ENCODE measurements at places on chromosomes 1 and 21.
A peak's percentile ranks its signal among the peaks of the same experiment; 100 is the strongest.

DNA sequence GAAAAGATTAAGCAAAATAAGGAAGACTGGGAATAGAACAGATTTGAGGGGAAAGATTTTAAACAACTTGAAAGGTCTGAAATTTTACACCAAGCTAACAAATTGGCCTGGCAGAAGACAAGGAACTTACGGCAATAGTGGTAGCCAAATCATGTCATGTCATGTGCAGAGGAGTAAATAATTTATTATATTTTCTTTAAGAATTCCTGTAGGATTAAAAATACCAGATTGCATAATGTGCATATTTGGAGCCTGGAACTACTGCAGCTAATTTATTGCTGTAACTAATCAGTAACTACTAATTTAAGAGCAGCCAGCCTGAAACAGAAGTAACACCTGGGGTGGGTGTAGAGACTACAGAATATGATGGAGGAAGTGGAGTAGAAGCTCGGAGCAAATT lies 334.3 kb downstream of the TGFB2 start:
- no peak for DNase-seq

DNA sequence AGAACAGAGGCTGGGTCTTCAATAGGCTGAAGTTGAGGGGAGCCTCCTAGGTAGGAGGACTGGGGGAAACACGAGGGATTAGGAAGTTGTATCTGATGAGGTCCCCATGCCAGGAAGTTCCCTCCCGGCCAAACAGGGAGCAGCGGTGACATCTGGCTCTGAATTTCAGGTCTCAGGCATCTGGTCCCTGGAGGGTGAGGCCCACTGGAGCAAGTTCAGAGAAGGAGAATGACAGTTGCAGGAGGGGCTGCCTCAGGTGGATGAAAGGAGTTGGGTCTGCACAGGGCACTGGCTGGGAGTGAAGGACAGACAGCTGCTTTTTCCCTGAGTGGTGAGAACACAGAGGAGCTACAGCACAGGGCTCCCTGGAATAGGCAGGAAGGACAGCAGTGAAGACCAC lies 9.1 kb downstream of the TMEM9 start:
- DNase-seq: no peak

DNA sequence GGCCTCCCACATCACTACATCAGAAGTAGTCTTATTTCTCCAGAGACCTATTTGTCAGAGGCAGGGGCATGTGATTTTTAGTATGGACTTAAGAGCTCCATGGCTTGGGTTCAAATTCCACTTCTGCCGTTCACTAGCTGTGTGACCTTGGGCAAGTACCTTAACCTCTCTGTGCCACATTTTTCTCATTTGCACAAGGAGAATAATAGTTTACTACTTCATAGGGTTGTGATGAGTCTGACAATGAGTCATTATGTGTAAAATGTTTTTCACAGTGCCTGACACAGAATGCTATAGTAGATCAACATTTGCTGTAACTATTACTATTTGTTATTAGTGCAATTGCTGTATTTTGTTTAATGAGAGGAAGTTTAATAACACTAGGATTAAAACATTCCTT lies 200.6 kb downstream of the PRDM2 start:
- DNase-seq: no peak

GRCh38 chr1:7831458-7831857 lies 21.4 kb downstream of the UTS2 start:
- DNase-seq: no peak

DNA sequence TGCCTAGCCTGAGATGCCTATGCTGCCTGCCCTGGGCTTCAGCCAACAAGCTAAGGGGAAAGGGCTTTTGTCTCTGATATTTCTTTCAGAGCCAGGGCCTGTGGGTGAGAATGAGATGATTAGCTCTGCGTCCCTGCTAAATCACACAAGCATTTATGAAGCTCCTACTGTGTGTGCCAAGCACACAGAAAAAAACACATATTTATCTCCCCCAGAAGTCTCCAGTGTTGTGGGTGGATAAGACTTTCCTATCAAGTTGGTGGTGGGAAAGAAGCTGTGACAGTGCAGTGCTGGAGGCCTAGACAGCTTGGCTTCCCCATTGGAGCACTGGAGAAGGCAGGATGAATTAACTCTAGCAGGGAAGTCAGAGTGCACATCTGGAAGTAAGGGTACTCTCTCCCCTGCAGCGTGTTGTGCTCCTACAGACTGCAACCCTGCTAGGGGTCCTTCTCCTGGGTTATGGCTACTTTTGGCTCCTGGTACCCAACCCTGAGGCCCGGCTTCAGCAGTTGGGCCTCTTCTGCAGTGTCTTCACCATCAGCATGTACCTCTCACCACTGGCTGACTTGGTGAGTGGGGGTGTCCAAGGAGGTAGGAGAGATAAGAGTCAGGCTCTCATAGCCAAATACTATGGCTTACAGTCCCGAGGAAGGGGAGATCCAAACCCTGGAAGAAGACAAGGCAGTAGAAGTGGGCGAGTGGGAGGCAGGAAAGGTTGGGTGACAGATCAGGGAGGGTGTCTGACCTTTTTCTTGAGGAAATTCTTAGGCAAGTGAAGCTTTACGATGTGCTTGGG lies 1.7 kb downstream of the SLC50A1 start:
- DNase-seq: no peak

DNA sequence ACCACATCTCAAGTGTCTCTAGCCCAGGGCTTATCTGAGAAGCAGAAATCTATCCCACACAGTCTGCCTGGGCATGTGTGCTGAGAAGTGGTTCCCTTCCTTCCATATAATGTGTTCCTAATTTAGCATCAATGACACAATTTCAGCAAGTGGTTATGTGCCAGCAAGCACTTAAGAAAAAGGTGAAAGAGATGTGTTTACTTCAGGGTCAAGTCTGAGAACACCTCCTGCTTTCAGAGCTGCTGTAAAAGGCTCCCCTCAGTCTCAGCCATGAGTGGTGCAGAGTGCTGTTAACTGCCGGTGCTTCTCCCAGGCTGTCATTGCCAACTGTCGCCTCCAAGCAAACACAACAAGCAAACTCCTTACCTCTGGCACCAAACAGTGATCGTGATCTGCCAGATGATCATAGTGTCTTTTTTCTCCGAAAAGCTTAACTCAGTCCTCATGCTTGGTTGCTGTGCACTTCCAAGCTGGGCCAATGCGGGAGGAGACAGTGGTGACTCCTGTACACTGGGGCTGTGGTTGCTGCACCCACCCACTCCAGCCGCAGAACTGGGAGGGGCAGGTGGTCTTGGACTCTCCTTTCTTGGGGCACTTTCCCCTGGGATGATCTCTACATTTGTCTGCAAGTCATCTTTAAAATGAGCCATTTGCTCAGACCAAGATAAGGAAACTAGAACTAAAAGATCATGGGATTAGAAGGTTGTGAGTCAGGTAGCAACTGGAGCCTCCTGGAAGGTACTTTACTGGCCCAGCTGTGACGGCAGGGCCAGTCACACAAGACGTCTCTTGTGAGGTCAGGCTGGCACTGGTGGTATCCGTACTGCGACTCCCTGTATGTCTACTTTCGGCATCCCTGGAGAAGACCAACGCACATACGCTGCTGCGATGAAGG lies 32.4 kb downstream of the ATP1A1 start:
- no peak for DNase-seq

GRCh38 chr1:214199585-214199984 lies 81.4 kb upstream of the SMYD2 start:
- no peak for DNase-seq

- no peak for DNase-seq
Observed at GRCh38 chr1:236016782-236017400, 48.0 kb downstream of the NID1 start.

DNA sequence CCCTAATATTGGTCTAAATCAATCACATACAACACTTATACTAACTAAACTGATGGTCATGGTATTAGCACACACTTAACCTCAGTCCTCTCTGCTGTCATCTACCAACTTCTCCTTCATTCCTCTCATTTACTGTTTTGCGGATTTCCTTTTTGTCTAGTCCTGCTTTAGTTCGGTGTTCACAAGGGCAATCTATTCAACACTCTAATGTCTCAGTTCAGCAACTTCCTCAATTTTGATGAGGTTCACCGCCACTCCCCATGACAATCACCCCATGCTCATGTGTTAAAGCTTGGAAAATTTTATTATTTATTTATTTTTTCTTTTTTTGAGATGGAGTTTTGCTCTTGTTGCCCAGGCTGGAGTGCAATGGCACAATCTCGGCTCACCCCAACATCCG lies 301.1 kb downstream of the PTPRC start:
- no peak for DNase-seq

- DNase-seq: no peak
Observed at GRCh38 chr1:14685078-14685477, 86.6 kb downstream of the KAZN start.

GRCh38 chr1:235951661-235952060 lies 85.0 kb upstream of the LYST start:
- no peak for DNase-seq

DNA sequence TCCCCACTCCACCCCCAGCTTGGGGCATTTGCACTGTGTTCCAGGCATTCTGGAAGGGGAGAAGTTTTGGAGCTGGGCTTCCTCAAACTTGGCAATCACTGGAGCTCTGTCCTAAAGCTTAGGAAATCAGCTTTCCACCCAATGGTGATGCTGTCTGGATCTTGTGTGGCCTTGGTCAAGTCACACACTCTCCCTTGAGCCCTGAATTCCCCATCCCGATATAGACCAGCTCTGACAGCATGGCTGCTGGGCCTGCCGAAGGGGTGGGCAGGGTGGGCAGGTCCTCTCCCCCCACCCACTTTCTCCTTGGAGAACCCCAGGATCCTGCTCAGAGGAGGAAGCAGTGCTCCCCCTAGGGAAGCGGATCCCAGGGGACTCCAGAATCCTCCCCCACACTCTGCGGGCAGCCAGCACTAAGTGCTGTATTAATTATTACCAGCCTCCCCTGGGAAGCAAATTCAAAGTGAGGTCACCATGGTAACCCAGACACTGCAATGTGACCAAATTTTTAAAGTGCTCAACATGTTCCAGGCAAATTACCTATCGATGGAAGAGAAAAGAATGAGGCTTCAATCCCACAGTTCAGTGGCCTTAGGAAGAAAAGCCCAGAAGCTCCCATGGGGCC lies 21.3 kb upstream of the LDLRAP1 start:
- no peak for DNase-seq

- DNase-seq: no peak
Observed at GRCh38 chr1:152035539-152036266, 1.1 kb downstream of the S100A11 start.

DNA sequence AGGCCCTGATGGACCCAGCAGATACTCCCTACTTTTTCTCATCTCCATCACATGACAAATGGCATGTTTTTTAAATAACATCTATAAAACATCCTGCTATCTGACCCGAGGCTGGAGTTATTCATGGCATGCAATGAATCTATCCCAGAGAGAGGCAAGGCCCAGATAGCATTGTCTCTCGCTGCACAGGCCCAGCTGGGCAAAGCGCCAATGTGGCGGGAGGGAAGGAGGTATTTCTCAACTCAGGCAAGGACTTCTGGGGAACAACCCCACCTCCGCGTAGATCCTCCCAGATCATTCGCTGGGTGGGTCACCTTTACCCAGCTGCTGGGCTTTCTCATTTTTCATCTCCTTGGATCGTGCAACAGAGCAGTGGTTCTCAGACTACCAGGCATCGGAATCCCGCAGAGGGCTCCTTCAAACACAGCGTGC lies 59.8 kb downstream of the ERG start:
- peak; percentile 82 for DNase-seq

GRCh38 chr1:156599811-156600210 lies 1.5 kb downstream of the GPATCH4 start:
- no peak for DNase-seq

DNA sequence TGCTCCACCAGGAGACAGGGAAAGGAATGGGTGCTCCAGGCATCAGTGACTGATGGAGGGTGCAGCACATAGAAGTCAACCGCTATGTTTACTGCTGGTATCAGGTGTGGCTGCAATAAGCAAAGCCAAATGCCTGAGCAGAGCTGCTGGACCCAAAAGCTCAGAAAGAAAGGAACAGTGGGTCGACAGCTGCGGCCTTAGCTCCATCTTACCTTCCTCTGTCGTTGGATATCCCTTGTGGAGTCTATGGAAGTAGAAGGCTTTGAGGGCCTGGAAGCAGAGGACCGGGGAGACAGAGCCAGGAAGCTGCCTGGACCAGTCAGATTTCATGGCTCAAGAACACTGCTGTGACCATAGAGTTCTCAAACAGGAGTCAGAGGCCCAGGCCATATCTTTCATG lies 45.3 kb downstream of the RIMS3 start:
- no peak for DNase-seq

- no peak for DNase-seq
Observed at GRCh38 chr1:205563927-205564441, 59.5 kb downstream of the CDK18 start.

GRCh38 chr1:228664399-228664914 lies 70.8 kb upstream of the RHOU start:
- DNase-seq: no peak

DNA sequence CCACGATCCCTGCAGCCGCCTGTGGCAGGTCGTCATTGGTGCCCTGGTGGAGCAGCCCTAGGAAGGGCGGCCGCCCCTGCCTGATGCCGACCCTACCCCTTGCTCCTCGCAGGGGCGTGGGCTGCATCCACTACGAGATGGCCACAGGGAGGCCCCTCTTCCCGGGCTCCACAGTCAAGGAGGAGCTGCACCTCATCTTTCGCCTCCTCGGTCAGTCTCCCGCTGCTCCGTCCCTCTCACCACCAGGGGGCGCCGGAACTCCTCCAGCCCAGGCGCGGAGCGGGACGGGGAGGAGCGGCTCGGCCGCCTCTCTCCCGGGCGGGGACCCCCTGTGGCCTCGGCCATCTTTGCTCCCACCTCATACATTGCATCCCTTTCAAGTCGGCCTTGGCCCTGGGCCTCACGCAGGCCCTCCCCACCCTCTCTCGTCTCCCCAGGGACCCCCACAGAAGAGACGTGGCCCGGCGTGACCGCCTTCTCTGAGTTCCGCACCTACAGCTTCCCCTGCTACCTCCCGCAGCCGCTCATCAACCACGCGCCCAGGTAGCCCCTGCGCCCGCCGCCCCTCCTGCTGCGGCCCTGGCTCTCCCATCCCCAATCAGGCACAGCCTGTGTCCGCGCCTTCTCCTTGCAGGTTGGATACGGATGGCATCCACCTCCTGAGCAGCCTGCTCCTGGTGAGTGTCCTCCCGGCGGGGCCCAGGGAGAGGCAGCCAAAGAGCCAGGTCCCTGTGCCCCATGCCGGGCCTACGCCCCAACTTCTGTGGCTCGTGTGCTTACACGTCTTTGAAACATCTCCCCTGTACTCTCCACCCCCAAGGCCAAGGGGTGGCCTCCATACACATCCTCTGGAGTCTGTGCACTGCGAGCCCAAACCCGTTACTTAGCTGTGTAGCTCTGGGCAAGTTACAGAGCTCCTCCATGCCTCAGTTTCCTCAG lies 24.7 kb downstream of the CDK18 start:
- no peak for DNase-seq

DNA sequence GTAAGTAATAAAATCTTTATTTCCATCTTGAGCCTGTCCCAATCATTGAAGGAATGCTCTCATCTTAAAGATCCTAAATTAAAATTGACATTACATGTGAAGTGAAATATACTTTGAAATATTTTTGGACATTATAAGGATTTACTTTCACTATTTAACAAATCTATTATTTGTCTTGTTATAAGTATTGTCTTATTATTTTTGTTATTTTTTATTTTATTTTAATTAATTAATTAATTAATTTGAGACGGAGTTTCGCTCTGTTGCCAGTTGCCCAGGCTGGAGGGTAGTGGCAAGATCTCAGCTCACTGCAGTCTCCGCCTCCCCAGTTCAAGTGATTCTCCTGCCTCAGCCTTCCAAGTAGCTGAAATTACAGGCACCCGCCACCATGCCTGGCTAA lies 343.2 kb downstream of the DPYD start:
- no peak for DNase-seq

GRCh38 chr1:12056331-12056841 lies 6.7 kb upstream of the TNFRSF8 start:
- DNase-seq: no peak

Measured in skeletal muscle cell (primary cell).